ENCODE measurements at places on chromosomes 1 and 21.

GRCh38 chr1:170695955-170696590, 32.1 kb downstream of the PRRX1 start:
- DNase-seq: no peak

DNA sequence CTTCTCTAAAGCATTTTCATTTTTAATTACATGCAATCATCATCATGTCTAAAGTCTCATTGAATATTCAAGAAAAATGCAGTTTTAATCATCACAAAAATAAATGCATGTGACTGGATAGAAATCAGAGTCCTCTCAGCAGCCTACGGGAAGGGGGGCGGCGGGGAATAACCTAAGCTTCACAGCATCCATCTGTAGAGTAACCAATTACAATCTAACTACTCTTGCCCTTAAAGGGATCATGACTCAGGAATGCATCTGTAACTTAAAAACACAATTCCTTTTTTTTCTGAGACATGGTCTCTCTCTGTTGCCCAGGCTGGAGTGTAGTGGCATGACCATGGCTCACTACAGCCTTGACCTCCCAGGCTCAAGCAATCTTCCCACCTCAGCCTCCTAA, 22.6 kb downstream of the MTF1 start:
- no peak for DNase-seq

GRCh38 chr1:153663211-153663610, 4.7 kb downstream of the SNAPIN start:
- no peak for DNase-seq

- no peak for DNase-seq
Measured at GRCh38 chr1:108357802-108358201, 92.3 kb upstream of the NBPF6 start.

All from NCI-H446 treated with DMSO at 0.1 percent for 48 hours (cell line).